Brain (organoid and tissue), 16 donors: ENCODE measurements at places on chromosomes 12 and 14. TPM values are rescaled to one million over a fixed set of nuclear protein-coding genes. Genes with fewer than 3 reads are reported as not detected.

The SMOC1 gene
- polyA plus RNA-seq, result 44.8 TPM

The SOX5 gene
- 2.7 TPM for polyA plus RNA-seq

DNA sequence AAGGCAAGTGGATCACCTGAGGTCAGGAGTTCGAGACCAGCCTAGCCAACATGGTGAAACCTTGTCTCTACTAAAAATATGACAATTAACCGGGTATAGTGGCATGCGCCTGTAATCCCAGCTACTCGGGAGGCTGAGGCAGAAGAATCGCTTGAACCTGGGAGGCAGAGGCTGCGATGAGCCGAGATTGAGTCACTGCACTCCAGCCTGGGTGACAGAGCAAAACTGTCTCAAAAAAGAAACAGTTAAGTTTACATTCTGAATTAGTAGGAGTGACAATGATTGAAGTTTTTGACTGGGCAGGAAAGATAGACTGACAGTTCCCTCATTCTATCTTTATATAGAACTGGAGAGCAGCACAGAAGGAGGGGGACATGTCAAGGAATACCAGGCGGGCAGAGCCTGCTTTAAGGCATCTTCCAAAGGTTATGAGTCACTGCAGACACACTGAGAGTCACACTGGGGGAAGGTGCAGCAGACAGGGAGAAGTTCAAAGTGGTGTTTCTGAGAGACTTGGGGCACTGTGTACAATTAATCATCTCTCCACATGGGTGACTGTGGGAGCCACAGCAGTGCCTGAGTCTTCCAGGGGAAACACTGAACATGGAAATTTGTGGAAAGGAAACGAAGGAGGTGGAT is 42.8 kb upstream of the RNASE3 start:
- DNase-seq, result no peak

DNA sequence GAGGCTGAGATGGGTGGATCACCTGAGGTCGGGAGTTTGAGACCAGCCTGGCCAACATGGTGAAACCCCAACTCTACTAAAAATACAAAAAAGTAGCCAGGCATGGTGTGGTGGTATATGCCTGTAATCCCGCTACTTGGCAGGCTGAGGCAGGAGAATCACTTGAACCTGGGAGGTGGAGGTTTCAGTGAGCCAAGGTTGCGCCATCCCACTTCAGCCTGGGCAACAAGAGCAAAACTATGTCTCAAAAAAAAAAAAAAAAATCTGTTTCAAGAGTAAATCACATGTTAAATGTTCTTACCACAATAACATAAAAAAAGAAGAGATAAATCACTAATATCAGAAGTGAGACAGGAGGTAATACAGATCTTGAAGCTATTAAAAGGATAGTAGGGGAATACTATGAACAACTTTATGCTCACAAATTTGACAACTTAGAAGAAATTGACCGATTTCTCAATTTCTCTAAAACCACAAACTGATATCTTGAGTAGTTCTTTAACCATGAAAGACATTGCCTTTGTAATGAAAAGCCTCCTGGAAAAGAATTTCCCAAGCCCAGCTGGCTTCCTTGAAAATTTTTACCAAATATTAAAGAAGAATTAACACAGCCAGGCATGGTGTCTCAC is 37.7 kb downstream of the TAOK3 start:
- DNase-seq, result no peak

DNA sequence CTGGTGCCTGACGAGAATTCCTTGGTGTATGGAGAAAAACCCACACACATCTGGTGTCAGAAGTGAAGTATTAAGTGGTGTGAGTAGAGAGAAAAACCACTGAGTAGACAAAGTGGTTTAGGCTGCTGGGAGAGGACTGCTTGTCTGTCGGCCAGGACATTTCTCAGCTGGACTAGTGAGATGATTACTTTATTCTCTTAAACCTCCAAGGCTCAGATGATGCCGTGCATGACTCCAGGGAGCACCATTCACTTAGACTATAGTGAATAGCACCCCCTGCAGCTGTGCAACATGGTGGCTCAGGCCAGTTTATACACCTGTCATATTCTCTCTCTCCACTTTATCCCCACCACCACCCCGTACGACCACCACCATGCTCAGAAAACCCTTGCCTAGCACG is 28.5 kb upstream of the NFYB start:
- DNase-seq, result no peak

DNA sequence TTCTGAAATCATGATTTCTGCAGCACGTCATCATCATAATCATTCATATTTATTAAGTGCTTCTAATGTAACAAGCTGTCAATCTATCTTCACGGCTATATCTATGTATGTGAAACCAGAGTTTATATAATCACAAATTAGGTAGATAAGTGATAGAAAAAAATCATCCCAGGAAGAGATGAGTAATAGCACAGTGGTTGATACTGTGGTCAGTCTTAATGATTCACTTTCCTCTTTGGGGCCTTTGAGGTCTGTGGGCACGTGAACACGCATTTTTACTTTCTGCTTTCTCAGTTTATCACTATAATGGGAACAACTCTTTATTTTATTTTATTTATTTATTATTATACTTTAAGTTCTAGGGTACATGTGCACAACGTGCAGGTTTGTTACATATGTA is 265.9 kb upstream of the NOVA1 start:
- DNase-seq, result no peak
